Right lobe of liver (tissue), 6 donors: ENCODE measurements at places on chromosomes 7 and 10. TPM values are rescaled to one million over a fixed set of nuclear protein-coding genes. Genes with fewer than 3 reads are reported as not detected.

The PRKCQ gene
- total RNA-seq: 0.20 TPM

The OPN4 gene
- not detected for total RNA-seq

The MBL2 gene
- total RNA-seq: 140 TPM

The PKD1L1 gene
- 1.4 TPM for total RNA-seq

The OR9A2 gene
- total RNA-seq: not detected

The SDK1 gene
- 1.4 TPM for total RNA-seq

The MACC1 gene
- total RNA-seq: 0.87 TPM

The NME8 gene
- not detected for total RNA-seq

The C10orf95 gene
- not detected for total RNA-seq

The HECW1 gene
- total RNA-seq: 0.06 TPM

The ASB10 gene
- not detected for total RNA-seq

The TRIM73 gene
- 0.74 TPM for total RNA-seq

The PCGF6 gene
- 8.5 TPM for total RNA-seq

The CELF2 gene
- total RNA-seq: 3.9 TPM

The ANKRD30A gene
- not detected for total RNA-seq

The PROSER2 gene
- total RNA-seq: 26.3 TPM

The FAM237B gene
- total RNA-seq: not detected

The WEE2 gene
- total RNA-seq: not detected

The HABP2 gene
- 195 TPM for total RNA-seq

The TMEM213 gene
- not detected for total RNA-seq

The DYDC2 gene
- 2.5 TPM for total RNA-seq

The BMPER gene
- 17.1 TPM for total RNA-seq

The OR2A5 gene
- total RNA-seq: not detected

The JAZF1 gene
- 7.2 TPM for total RNA-seq

The STEAP1 gene
- total RNA-seq: 60.4 TPM

The PRPS1L1 gene
- total RNA-seq: not detected

The ELFN1 gene
- total RNA-seq: 5.4 TPM

The ELN gene
- total RNA-seq: 3.0 TPM

The RBP3 gene
- not detected for total RNA-seq

The SPAG6 gene
- not detected for total RNA-seq
